Activated CD4-positive, alpha-beta T cell treated with anti-CD3 and anti-CD28 coated beads for 24 hours (primary cell): ENCODE measurements at places on chromosomes 6 and 20.

GRCh38 chr6:137471986-137472385, 22.2 kb downstream of the OLIG3 start:
- no peak for DNase-seq

DNA sequence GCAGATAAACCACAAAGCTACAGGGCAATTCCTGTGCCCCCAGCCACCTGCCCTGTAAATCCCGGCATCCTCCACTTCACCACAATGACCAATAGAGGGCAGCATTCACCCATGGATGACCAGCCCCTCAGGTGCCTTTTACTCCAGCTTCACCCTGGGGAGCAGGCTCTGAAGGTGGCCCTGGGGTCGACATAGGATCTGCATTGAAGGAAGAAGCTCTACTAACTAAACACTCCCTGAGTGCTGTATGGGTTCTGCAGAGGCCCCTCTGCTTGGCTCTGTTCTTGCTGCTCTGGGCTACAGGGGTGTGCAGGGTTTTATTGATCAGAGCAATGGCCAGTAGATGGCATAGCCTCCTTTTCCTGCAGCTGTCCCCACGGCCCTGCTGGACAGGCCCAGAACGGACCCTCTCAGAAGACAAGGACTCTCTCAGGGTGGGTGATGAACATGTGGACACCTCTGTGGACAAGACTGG, 20.3 kb downstream of the CST4 start:
- DNase-seq: peak; percentile 5

DNA sequence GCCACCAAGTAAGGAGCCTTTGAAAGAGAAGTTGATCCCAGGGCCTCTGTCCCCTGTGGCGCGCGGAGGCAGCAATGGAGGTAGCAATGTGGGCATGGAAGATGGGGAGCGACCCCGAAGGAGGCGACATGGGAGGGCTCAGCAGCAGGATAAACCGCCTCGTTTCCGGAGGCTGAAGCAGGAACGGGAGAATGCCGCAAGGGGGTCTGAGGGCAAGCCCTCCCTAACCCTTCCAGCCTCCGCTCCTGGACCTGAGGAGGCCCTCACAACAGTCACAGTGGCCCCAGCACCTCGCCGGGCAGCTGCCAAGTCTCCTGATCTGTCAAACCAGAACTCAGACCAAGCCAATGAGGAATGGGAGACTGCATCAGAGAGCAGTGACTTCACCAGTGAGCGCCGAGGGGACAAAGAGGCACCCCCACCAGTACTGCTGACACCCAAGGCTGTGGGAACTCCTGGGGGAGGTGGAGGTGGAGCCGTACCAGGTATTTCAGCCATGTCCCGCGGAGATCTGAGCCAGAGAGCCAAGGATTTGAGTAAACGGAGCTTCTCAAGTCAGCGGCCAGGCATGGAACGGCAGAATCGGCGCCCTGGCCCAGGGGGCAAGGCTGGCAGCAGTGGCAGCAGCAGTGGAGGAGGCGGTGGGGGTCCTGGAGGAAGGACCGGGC, 11.9 kb downstream of the PRRC2A start:
- DNase-seq: no peak

GRCh38 chr6:158366363-158366762, 54.1 kb downstream of the TULP4 start:
- no peak for DNase-seq

- no peak for DNase-seq
Measured at GRCh38 chr20:33995053-33995831, 1.5 kb downstream of the RALY start.

GRCh38 chr6:137214931-137215330, 4.3 kb downstream of the IFNGR1 start:
- no peak for DNase-seq

DNA sequence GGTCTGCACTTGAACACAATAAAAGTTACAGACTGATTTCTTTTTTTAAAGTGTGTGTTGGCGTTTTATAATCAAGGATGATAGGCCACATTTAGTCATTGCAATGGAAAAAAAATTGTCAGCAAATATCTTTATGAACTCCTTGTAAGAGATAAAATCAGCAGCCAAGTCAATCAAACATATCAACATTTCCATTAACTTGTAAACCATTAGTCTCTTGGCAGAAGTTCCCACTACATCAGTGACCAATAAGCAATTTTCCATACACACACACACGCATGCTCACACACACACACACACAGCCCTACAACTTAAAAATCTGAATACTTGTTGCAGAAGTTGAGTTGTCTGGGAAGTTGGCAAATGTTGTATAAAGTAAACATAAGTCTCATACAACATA, 315.9 kb upstream of the KCNQ5 start:
- no peak for DNase-seq

- no peak for DNase-seq
Measured at GRCh38 chr20:17023806-17024205, 203.0 kb upstream of the PCSK2 start.

- DNase-seq: no peak
Measured at GRCh38 chr6:143843677-143843999, 500 bp downstream of the LTV1 start.

GRCh38 chr6:150696190-150696589, 96.5 kb downstream of the PLEKHG1 start:
- no peak for DNase-seq

- DNase-seq: no peak
Measured at GRCh38 chr6:156794546-156795354, 17.6 kb downstream of the ARID1B start.

- no peak for DNase-seq
Measured at GRCh38 chr20:5180933-5181332, 54.1 kb downstream of the CDS2 start.

DNA sequence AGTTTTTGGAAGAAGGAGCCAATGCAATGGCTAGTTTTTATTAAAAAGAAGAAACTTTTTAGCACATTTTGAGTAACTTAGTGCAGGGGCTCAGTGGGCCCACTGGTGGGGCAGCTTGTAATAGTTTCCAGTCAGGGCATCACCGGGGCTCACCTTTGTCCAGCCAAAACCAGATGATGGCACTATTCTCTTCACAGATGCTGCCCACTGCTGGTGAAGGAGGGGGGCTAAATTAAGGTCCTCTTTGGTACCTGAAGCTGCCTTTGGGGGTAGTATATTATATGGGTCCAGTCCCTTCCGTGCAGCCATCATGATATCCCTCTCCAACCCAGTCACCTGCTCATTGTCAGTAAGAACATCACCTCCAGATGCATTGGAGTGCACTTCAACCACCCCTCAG, 182.9 kb downstream of the PDE7B start:
- DNase-seq: no peak

DNA sequence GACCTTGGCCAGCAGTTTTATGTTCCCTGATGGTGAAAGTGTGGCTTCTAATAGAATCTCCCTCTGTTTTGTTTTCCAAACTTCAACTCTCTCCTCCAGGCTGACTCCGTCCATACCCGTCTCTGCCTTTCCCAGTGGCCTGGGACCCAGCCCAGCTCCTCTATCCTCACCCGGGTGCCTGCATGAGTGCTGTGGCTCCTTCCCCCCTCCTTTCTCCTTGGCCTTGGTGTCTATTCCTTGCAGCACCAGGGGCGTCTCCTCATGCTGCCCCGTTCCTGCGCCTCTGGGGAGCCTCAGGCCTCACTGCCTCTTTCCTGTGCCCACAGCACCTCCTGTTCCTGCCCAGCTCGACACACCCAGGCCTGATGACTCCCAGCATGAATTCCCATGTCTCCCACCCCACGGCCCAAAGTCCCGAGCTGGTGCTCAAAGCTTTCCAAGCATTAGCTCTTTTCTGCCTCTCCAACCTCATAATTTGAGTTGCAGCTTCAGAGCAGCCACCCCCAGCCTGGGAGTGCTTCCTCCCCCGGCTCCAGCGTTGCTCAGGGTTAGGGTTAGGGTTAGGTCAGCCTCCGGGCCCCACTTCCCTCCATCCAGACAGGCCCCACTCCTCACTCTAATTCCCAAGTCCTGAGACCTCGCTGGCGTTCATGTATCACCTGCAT, 56.3 kb upstream of the AFDN start:
- DNase-seq: no peak

DNA sequence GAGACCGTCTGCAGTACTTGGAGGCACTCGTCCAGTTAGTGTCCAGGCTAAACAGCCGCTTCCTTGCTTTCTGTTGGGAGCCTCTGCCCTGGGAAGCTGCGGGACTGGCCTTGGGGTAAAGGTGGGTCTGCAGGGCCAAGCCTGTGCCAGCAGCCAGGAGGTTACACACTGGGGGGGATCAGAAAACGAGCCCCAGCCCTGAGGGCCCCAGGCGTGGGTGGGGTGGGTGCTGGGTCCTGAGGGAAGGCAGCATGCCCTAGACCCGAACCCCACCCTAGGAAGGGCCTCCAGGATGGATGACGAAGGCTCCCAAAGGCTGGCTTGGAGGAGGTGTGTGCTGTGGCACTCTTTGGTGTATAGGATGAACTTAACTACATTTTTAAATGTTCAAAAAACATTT, 335.2 kb downstream of the ZFAND3 start:
- DNase-seq: no peak

GRCh38 chr20:11852189-11852588, 65.5 kb upstream of the BTBD3 start:
- no peak for DNase-seq

GRCh38 chr6:1613346-1613687, 3.6 kb downstream of the FOXC1 start:
- no peak for DNase-seq

- no peak for DNase-seq
Measured at GRCh38 chr20:49906101-49906604, 9.2 kb downstream of the SPATA2 start.

- DNase-seq: no peak
Measured at GRCh38 chr6:154951345-154952200, 43.5 kb upstream of the TIAM2 start.

DNA sequence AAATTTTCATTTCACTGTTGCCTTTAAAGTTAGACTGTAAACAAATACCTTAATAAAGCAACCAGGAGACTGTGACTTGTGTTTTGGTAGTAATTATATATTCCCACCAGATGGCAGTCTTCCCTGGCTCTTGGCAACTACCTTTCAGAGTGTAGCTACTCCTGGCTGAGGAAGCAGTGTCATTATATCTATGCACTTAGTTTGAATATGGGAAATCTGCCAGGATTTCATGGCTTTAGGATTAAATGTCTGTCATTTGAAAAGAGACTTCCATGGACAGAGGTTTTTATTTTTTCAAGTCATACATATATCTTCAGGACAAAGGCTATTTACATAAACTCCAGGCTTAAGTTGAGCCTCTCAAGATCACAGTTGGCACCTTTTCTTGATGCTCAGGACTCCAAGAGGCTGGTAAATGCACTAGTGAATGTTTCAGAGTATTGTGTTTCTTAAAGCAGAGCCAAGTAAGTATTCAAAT, 160.1 kb downstream of the C6orf58 start:
- DNase-seq: peak; percentile 28

DNA sequence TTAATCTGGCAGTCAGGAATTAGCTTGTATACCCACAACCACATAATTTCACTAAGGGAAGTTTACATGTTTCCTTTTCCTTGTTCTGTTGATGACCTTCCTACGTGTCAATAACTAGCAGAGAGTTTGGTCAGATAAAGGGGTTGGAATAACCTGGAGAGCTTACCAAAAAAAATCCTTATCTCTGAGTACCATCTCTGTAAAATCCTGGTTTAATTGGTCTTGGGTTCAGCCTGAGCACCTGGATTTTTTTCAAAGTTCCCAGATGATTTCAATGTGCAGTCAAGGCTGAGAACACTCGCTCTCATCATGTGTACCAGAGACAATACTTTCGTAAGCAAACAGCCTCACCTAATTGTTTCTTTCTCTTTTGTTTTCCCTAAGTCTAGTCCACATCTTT, 483.8 kb upstream of the FLRT3 start:
- no peak for DNase-seq

GRCh38 chr6:3045777-3046176, 22.5 kb upstream of the RIPK1 start:
- no peak for DNase-seq

DNA sequence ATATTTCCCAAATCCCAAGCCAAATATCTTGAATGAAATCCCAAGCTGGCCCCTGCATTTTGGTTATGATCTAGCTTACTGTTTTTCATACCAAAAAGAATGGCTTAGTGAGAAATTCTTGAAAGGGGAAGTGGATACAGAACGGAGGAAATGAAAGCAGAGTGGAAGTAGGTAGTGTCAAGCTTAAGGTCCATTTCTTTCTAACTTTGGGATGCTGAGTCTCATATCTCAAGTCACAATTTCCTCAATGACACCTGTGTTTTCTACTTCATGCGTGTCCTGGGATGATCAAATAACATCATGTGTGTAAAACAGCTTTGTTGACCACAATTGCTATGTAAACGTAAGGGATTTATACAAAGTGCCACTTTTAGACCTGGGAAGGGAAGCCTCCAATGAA, 238.8 kb upstream of the SLC35B3 start:
- no peak for DNase-seq

GRCh38 chr20:51353491-51353890, 189.0 kb downstream of the NFATC2 start:
- DNase-seq: no peak

DNA sequence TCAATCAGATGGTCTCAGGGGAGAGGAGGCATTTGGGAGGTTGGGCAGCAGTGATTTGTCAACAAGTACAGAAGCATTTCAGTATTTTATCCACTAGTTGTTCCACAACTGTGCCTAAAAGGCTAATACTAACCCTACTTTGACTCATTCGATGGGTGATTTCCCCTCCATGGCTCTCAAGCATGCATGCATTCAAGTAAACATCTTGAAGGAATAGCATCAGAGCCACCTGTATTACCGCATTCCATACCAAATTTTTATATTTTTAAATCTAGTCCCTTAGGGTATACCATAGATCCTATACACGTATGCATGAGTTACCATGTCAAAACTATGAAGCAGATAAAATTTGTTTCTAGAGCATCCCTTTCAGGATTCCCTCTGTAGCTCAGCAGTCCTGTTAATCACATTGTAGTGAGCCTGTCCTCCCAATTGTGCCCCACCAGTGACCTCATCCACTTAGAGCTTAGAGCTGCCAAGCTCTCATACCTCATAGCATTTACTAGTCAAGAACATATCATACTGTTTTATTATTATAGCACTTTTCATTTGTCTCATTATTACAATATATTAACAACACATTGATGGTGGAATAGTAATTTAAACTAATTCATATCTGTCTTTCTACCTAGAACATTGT, 213.8 kb downstream of the LAMA2 start:
- DNase-seq: no peak

DNA sequence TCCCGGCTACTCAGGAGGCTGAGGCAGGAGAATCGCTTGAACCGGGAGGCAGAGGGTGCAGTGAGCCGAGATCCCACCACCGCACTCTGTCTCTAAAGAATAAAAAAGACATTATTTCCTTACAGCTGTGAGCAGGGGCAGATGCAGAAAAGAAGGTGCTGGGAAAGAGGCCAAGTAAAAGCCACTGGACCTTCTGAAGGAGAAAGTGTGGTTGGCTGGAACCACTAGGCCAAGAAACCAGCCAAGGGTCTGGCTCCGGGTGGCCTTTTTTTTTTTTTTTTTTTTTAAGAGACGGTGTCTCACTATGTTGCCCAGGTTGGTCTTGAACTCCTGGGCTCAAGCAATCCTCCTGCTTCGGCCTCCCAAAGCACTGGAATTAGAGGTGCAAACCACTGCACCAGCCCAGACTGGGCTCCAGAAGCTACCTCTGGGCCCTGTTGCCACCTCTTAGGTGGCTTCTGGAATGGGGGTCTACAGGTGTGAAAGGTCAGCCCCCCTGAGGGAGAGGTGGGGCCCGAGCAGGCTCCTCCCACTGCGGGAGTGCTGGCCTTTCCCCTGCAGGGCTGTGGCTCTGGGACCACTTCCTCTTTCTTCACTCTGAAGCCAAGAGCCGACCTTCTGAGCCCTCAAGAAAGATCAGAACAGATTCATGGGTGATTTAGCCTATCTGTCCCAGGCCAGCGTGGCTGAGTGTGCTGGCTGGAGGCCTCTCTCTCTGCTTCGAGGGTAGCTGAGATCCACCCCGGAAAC, at the start of gene FGD2:
TSS of gene FGD2 (plus strand) at position 595 of the 750 bp plus-strand sequence. CDS start 163 bp downstream, outside the sequence.
- no peak for DNase-seq

GRCh38 chr20:32649697-32650400, 23.9 kb downstream of the C20orf203 start:
- DNase-seq: no peak
